ENCODE measurements at places on chromosomes 2 and 18.
A peak's percentile ranks its signal among the peaks of the same experiment; 100 is the strongest.

DNA sequence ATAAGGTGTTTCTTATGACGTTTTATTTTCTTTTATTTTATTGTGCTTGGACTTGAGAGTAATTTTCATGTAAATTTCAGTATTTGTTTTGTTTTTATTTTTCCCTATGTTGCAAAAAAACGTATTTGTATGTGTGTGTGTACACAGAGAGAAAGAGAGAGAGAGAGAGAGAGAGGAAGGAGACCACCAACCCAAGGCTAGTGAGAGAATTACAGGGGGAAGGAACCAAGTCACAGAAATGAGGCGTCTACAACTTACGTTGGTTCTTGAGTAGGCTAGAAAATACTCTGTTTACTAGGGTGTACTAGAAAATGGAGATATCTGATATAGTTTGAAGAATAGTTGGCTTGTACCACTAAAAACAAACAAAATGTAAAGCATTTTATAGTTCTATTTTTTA, 7.7 kb upstream of the DSC1 start:
- DNase-seq = no peak

DNA sequence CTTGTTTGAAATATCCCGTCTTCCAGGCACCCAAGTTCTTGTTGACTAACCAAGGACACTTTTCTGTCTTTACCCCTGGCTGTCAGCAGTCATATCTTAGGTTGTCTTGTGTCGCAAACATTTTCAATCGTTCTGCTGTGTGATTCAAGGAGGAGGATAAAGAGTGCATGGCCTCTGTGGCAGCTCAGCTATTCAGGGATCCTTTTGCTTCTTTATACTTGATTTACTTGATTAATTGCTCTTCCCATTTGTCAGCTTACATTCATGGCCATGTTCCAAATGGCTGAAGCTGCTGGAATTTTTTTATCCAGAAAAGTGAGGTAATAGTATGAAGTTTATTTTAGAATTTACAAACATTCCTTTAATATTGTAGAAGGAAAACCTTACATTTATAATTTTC, 97.3 kb upstream of the FZD5 start:
- no peak for DNase-seq

DNA sequence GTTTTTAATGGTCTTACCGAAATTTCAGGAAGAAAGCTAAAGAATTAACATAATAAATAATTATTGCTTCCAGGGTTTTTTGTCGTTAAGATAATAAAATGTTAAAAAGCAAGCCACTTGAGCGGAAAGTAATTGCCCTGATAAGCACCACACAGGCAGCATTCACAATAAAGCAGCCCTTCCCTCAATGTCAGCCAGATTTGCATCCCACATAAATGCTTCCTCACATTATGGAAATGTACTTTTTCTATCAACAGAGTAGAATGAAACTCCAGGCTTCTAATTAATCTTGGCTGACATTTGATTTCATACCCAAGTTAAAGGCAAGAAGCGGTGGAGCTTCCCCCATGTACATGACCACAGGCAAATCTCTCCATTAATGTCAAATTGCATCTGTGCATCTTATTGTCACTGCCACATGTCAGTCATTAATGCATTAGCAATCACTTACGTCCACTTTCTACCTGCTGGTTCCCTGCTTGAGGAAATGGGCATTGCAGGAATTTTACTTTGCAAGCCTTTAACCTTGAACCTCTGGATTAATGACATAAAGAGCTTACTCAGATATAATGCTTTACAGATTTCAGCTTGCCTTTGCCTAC, 26.2 kb downstream of the PTPRM start:
- DNase-seq = no peak

GRCh38 chr2:238308177-238308576, 12.1 kb upstream of the TRAF3IP1 start:
- no peak for DNase-seq

DNA sequence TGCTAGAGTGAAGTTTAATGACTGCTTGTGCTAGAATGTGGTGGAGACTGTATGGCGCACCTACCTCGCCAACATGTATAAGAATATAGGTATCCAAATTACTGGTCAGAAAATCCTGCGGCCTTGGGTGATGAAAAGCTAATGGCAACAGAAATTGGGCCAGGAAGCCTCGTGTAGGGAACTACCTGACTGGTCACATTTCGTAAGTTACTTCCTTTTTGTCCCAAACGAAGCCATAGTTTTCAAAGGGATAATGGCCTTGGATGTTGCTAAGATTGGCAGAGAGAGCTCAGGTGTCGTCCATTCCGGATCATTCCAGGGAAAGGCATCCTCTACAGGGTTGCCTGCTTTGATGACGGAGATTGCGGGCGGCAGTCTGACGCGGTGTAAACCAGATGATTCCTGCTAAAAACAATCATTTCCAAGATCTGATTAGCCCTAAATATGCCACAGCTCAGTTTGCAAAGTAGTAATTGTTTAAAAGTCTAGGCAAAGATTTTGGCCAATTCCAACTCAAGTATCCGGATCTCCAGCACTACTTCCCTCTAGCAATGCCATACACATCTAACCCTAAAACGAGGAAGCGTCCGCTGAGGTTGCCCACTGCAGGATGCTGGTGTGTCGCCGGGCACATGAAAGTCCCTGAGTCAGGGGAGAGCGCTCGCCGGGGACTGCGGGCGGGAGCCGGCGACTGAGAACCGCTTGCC, 708 bp upstream of the MALT1 start:
- DNase-seq = peak; percentile 21

- DNase-seq = no peak
Observed at GRCh38 chr2:56248965-56249742, 65.4 kb downstream of the CCDC85A start.

GRCh38 chr2:20178249-20178607, 46.7 kb downstream of the SDC1 start:
- DNase-seq = no peak

- DNase-seq = no peak
Observed at GRCh38 chr18:21912339-21913239, 172.0 kb downstream of the MIB1 start.

All from SHP77 (cell line).